Activated T-cell treated with anti-CD3 and anti-CD28 coated beads for 48 hours (primary cell): ENCODE measurements at places on chromosomes 4 and X.

DNA sequence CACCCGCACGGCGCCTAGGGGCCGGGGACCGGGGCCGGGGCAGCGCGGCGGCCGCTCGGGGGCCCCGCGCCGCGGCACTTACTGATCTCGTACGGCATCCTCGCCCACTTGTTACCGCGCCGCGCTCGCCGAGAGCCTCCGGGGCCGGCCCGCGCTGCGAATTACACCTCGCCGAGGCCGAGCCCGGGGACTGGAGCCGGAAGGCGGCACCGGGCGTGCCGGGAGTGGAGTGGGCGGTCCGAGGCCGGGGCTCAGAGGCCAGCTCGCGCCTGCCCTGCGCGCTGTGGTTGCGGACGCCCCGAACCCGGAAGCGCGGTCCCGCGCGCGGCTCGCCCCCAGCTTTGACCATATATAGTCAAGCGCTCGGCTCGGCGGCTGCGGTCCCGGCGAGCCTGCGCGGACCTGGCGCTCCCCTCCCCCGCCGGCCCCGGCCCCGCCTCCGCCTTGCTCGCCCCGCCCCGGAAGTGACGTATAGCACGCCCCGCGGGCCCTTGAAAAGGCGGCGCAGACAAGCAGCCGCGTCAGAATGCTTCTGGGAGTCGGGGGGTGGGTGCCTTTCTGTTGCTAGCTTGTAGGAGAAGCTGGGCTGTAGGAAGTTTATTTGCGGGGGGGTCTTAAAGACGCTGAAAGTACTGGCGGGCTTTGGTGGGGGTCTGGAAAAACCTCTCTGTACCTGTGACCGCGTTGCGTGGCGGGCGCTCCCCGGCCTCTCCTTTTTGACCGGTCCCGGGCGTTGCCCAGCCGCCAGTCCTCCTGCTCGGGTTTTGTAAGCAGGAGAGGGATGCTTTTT lies at the start of gene WDR1:
Gene WDR1, minus strand, starts transcription at position 231 of the 790 bp plus-strand sequence. Its CDS starts 133 bp downstream, at position 98.
- peak; percentile 92 for DNase-seq

GRCh38 chr4:124212815-124213630 lies 499.5 kb downstream of the ANKRD50 start:
- DNase-seq, result no peak

GRCh38 chrX:70554081-70554480 lies 109.4 kb downstream of the DLG3 start:
- DNase-seq, result no peak

DNA sequence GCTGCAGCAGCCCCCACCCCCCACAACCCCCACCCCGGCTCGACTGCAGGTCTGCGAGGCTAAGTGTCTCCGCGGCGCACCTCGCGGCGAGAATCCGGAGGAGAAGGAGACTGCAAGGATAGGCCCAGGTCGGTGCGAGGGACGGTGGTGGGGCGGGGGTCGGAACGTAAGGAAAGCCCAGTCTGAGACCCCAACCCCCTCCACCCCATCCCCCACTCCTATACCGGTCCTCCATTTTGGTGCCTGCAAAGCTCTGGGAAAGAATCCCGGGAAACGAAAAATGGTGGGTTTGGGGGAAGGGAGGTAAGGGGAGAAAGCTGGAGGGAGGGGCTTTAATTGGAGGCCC lies 614 bp downstream of the BEX3 start:
- DNase-seq, result no peak

DNA sequence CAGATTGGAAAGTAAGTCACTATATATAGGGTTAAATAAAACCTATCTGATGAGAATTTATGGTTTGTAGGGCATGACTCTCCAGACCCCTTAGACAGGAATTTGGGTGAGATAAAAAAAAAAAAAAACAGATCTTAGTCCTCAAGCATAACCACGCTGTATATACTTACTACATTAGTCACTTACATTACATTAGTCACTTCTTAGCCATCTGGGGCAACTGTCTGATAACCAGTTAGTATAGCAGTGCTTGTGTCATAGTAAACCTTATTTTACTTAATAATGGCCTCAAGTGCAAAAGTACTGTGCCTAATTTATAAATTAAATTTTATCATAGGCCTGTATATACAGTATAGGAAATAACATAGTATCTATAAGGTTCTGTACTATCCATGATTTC lies 60.2 kb upstream of the RPS6KA6 start:
- DNase-seq, result no peak

DNA sequence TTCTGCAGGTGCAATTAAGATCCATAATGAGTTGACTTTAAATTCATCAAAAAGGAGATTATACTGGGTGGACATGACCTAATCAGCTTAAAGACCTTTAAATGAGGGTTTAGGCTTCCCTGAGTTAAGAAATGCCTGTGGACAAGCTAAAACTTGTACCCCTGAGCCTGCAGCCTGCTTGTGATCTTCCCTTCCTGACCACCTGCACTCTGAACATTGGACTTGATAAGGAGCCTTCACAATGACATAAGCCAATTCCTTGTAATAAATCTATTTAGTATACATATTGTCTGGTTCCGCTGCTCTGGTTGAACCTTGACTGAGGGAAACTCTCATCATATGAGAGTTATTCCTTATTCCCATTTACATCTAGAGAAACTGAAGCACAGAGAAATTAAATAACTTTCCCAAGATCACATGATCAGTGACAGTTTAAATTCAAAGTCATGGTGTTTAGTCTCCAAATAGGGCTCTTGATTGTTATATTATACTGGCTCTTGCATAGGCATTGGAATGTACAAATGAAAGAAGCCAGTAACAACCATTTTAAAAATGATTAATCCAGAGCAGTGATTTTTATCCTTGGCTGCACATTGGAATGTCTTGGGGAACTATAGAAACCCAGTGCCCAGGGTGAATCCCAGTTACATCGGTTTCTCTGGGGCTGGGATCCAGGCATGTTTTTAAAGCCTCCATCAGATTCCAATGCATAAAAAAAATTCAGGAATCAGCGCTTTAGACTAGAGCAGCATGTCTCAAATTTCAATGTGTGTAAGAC lies 136.1 kb downstream of the MSL3 start:
- no peak for DNase-seq

DNA sequence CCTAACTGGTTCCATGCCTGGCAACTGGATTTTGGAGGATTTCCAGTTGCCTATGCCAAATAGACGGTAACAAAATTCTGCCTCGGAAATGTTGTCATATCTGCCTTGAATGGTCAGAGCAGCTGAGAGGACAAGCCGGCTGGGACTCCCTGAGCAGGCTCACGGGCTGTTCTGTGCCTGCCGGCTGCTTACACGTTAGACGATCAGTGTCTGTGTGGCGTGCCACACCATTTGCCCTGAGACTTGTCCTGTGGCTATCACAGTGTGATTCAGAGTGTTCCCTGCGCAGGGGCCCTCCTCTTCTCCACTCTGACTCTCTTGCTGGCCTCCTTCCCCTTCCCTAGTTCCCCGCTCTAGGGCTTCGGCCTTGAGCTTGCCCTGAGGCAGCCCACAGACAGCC lies 42.4 kb downstream of the RAI2 start:
- DNase-seq, result no peak

- DNase-seq, result no peak
Observed at GRCh38 chr4:150117629-150118028, 39.4 kb downstream of the DCLK2 start.

- DNase-seq, result no peak
Observed at GRCh38 chr4:61571761-61572559, 371.8 kb downstream of the ADGRL3 start.

DNA sequence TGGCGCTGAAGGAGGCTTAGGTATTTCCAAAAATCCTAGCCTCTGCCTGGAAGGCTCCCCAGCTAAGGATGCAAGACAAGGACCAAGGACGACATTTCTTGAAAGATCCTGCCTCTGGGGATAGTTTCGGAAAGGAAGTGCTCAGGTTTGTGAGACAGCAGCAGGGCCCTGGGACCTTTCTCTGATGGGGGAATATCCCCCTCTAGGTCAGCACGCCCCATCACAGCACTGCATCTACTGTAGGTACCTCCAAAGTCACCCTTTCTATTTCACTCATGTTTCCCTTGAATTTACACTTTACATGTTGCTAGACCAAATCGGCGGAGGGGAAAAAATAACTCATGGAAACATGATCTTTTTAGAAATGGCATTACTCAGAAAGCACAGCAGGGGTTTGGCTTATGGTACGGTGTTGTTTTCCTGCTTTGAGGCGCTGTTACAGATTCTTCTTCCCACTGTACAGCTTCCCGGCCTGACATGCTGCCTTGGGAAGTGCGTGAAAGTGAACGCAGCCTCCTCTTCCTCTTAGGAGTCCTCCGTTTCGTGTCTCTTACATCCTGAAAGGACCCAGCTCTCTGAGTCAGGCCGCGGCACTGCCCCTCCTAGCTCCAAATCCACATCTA lies 77.2 kb upstream of the DHRSX start:
- no peak for DNase-seq

DNA sequence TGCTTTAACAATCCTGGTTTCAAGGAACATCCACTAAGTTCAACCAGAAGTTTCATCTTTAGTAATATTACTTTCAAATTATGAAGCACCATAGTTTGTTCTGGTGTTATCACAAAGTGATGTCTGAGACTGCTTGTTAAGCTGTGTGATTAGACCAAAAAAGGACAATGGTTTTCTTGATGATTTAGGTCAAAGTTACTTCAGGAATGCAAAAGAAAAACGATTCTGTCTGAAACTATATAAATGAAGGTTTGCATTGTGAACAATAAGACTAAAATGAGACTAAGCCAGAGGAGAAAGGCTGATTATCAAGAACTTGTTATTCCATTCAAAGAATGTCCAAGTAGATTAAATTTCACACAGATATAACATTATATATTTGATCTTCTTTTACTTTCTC lies 122.4 kb upstream of the ETNPPL start:
- no peak for DNase-seq

GRCh38 chr4:40152637-40153036 lies 44.2 kb upstream of the RHOH start:
- DNase-seq, result no peak

GRCh38 chr4:75698162-75698962 lies 25.2 kb upstream of the G3BP2 start:
- no peak for DNase-seq

- no peak for DNase-seq
Observed at GRCh38 chr4:621296-622070, 3.9 kb upstream of the PDE6B start.

- no peak for DNase-seq
Observed at GRCh38 chrX:857376-857775, 226.8 kb downstream of the SHOX start.

- DNase-seq, result no peak
Observed at GRCh38 chr4:2944586-2945526, 18.4 kb downstream of the NOP14 start.

- no peak for DNase-seq
Observed at GRCh38 chr4:128528793-128529553, 241.4 kb upstream of the PGRMC2 start.

GRCh38 chr4:81405900-81406401 lies 65.8 kb downstream of the RASGEF1B start:
- no peak for DNase-seq

DNA sequence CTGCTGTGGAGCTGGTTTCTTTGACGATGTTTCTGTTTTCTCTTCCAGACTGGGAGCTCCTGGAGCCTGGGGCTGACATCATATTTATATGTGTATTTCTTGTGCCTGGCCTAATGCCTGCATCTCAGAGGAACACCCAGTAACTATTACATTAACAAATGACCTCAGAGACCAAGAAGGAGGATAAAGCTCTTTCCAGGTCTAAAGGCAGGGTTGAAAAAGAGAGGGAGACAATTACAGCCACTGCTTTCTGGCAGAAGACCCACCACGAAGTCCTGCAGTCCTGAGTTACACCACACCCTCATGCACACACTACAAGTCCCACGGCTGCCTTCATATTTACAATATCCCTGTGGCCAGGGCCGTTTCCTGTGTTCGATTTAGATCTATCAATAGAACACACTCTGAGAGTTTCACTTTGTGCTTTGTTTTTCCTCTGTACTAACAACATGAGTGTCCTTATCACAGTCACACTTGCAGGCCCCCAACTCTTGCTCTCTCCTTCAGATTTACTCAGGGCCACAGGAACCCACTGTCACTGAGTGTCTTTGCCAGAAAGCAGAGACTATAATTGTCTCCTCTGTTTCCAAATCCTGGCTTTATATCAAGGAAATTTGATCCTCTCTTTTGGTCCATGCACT lies 535.5 kb downstream of the MID1IP1 start:
- no peak for DNase-seq
